Bone marrow (tissue), 2 donors: ENCODE measurements at places on chromosomes 12 and 14.

DNA sequence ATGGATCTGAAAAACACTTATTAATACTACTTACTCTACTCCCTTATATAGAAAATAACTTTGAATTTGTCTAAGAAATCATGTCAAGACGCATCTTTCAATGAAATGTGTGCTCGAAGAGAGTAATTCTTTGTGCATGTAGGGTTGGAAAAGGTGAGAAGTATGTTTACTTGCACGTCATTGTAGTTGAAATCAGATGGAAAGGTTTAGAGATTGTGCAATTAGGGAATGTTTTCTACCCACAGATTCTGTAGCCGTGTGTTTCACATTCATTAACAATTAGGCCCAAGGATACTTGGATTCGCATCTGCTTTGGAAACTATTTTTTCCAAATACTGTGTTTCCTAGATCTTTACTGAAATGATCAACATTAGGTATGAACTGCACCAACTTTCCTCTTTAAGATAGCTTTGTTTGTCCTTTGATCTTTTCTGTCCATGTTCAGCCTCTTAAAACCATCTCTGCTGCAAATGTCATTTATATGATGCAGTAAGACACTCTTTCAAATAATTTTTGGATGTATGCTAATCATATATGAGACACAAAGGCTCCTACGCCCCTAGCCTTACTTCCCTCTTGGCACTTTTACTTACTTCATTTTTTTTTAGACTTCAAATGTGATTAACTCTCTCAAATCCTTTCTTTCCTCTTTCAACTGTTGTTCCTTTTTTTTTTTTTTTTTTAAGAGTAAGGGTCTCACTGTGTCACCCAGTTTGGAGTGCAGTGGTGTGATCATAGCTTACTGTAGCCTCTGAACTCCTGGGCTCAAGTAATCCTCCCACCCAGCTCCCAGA is 58.0 kb upstream of the PSMA6 start:
- DNase-seq, result no peak

DNA sequence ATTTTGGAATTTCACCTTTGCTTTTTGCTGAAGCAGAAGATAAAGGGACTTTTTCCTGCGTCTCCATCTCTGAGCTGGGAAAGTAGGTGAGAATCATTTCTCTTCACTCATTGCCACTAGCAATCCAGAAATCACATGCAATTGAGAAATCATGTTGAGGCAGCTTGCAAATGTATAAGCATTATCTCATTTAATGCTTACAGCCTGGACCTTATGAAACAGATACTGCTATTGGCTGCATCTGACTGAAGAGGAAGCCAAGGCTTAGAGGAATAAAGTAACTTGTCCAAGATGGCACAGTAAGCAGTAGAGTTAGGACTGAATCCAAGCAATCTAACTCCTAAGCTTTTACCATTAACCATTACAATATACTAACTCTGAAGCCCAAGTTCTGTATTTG is 122.4 kb downstream of the FIGNL2 start:
- no peak for DNase-seq

GRCh38 chr14:68649476-68650189 is 143.2 kb downstream of the ZFP36L1 start:
- no peak for DNase-seq

GRCh38 chr12:99224237-99224636 is 423.3 kb upstream of the GARIN6 start:
- DNase-seq, result no peak

- no peak for DNase-seq
These were observed 609.0 kb downstream of the KCNH5 start for GRCh38 chr14:62436261-62436660.

DNA sequence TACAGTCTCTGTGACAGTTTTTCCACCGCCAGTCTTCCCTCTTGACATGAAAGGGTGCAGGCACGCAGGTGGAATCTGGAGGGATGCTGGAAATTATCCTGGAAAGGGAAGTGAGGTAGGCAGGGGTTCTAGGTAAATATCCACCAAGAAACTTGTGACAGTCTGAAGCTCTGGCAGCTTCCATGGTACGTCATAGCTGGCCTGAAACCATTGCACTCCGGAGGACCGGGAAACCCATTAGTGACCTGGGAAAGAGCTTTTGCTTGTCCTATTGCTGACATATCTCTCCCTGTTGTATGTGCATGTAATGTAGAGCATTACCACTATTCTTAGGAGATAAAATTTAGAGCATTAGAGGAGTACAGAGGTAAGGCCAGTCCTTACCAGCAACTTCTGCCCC is 275.9 kb downstream of the EGLN3 start:
- no peak for DNase-seq

DNA sequence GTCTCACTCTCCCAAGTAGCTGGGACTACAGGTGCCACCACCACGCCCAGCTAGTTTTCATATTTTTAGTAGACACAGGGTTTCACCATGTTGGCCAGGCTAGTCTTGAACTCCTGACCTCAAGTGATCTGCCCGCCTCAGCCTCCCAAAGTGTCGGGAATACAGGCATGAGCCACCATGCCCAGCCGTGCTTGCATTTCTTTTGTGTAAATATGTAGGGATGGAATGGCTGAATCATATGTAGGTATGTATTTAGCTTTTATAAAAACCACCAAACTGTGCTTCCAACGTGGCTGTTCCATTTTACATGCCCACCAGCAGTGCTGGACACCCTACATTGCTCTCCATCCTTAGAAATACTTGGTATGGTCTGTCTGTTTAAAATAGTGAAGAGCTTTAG is 32.8 kb upstream of the CLMN start:
- DNase-seq, result no peak

DNA sequence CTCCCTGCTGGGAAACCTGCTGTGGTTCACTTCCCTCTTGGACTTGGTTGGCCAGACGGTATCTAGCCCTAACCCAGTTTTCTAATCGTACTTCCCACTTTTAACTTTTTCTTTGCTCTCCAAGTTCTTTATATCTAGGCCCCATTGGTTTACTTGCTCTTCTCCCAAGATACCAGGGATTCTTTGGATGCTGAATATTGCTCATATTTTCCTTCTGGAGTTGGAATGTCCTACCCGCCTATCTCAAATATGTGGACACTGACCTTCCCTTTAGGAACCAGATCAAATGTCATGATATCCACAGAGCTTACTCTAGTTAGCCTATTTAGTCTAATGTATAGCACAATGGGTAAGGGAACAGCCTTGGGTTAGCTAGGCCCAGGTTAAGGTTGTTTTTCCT is 228.6 kb downstream of the DACT1 start:
- no peak for DNase-seq

DNA sequence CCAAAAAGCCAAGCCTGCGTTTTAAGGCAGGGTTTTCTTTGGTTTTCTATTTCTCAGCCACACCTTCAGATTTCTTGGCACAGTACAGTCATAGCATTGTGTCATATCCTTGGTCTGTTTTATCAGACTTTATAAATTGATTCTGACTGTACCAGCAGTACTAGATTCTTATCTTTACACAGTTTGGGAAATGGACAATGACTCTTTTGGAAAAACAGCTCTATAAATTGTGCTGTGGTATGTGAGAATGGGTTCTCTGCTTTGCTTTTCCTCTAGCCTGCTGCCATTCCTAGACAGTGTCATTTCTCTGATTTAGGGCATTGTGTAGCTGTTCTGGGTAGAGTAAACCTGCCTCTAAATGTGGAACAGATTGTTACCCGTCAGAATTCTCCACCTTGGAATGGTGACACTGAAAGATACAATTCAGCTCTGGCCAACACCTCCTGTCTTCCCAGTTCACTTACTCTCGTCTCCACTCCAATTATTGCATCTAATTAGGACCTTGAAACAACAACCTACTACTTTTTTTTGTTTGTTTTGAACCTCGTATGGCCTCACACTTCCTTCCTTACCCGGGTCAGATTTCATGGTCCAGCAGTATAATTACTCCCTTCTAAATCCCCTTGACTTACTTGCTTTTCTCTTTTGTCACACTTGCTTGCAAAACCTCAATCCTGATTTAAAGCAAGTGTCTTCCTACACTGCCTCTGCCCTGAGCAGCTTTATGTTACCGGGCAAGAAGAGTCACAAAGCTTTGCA is 226.3 kb downstream of the ERC1 start:
- no peak for DNase-seq

GRCh38 chr12:236445-236844 is 22.5 kb upstream of the SLC6A12 start:
- no peak for DNase-seq

- no peak for DNase-seq
These were observed 768.1 kb upstream of the TBX3 start for GRCh38 chr12:115451780-115452736.

DNA sequence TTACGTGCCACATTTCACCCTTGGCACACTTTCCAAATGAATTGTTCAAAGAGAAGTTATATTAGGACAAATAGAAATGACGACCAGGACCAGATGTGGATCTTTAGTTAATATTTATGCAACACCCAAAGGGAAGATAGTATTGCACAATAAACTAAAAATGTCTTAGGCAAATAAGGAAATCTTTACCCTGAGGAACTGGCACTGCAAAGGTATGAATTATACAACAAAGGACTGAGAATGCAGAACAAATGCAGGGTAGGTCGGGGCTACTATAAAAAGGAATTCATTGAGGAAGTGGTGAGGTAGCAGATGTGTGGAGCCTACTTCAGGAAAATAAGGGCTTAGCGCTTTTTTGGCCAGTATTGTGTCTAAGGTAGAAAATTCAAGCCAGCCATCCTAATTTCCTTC is 3.9 kb upstream of the TMTC2 start:
- no peak for DNase-seq

- DNase-seq, result no peak
These were observed 283.9 kb downstream of the TMTC2 start for GRCh38 chr12:82970614-82971013.

DNA sequence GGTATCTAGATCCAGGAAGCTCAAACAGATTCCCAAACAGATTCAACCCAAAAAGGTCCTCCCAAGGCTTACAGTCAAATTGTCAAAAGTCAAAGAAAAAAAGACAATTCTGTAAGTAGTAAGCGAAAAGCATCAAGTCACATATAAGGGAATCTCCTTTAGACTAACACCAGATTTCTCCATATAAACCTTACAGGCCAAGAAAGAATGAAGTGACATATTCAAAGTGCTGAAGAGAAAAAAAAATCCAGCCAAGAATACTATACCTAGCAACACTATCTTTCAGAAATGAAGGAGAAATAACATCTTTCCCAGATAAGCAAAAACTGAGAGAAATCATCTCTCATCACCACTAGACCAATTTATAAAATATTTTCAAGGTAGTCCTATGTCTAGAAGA is 79.6 kb upstream of the LGR5 start:
- no peak for DNase-seq

- DNase-seq, result no peak
These were observed 1358.8 kb upstream of the TMEM132C start for GRCh38 chr12:126907900-126908764.

- DNase-seq, result no peak
These were observed 606 bp downstream of the PRIMA1 start for GRCh38 chr14:93787465-93788292.

- DNase-seq, result no peak
These were observed 1.1 kb downstream of the ATN1 start for GRCh38 chr12:6928703-6929407.

- DNase-seq, result no peak
These were observed 8.3 kb upstream of the ZNF641 start for GRCh38 chr12:48358937-48359513.

- no peak for DNase-seq
These were observed 451.1 kb upstream of the RGS6 start for GRCh38 chr14:71481021-71481654.

DNA sequence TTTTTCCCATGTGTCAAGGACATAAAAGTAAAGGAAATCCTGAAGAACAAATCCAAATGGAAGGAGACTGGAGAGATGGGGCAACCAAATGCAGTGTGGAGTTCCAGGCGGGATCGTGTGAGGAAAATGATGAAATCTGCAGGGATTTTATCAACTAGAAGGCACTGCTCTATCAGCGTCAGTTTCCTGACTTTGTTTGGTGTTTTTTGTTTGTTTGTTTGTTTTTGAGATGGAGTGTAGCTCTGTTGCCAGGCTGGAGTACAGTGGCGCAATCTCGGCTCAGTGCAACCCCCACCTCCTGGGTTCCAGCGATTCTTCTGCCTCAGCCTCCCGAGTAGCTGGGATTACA is 43.3 kb upstream of the GPR132 start:
- no peak for DNase-seq

- no peak for DNase-seq
These were observed 116.8 kb upstream of the SLC38A4 start for GRCh38 chr12:46942579-46942978.
